ENCODE measurements at places on chromosomes 7 and 10.

DNA sequence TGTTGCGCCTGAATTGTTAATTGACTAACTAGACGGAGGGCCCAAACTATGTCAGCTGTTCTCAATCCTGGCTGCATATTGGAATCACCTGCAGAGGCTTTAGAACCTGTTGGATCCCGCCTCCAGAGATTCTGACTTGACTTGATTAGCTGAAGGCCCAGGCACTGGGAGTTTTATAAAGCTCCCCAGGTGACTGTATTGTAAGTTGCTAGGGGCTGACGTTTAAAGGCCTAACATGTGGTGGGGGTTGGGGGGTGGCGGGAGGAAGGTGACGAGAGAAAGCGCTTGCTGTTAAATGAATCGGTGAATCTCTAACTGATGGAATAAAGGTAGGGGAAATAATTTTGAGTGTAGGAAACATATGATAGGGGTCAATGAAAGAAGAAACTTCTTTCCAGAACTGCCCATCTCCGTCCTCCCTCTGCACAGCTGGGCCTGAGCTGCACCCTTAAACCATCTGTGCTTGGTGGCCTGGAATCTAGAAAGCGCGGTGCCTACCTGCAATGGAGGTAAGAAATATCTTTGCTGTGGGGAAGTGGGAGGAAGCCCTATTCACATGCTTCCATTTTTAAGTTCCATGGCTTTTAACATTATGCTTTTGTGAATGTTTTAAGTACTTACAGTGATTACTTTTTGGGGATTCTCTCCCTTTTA is 225.0 kb upstream of the FAM3C start:
- no peak for DNase-seq

DNA sequence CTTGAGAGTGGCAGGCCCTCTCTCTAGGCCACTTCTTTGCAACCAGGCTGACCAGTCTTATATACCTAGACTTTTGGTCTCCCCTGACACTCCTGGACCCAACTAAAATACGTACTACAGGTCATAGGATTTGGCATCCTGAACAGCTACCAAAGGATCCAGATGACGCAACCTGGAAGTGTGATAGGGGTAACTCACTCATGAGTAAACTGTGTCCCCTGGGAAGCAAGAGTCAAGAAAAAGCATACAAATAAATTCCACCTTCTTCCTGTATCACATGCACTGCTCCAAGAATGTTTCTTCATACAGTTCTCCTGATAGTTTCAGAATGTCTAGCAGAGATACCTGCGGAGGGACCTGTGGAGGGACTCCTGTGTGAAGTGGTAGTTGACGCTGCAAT is 172.3 kb downstream of the MDFIC start:
- no peak for DNase-seq

GRCh38 chr10:132303361-132304115 is 4.2 kb downstream of the STK32C start:
- no peak for DNase-seq

GRCh38 chr10:74855027-74855426 is 28.6 kb downstream of the KAT6B start:
- peak; percentile 38 for DNase-seq

DNA sequence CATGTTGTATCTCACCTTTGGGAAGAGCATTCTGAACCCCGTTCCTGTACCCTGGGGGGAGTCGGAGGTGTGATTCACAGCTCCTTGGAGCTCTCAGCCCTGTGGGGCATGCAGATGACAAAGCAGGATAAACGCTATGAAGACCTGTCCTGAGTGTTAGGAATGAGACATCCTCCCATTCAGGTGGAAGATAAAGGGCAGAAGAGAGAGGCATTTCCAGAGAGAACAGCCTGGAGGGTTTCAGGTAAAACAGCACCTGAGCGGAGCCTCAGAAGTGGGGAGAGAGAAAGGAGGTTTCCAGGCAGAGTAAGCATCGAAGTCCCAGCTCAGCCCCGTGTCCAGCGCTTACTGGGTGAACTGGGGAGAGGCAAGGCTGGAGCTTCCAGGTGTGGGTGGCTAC is 288.9 kb downstream of the KLF6 start:
- no peak for DNase-seq

- DNase-seq: no peak
Measured at GRCh38 chr7:36236073-36236472, 83.0 kb downstream of the EEPD1 start.

DNA sequence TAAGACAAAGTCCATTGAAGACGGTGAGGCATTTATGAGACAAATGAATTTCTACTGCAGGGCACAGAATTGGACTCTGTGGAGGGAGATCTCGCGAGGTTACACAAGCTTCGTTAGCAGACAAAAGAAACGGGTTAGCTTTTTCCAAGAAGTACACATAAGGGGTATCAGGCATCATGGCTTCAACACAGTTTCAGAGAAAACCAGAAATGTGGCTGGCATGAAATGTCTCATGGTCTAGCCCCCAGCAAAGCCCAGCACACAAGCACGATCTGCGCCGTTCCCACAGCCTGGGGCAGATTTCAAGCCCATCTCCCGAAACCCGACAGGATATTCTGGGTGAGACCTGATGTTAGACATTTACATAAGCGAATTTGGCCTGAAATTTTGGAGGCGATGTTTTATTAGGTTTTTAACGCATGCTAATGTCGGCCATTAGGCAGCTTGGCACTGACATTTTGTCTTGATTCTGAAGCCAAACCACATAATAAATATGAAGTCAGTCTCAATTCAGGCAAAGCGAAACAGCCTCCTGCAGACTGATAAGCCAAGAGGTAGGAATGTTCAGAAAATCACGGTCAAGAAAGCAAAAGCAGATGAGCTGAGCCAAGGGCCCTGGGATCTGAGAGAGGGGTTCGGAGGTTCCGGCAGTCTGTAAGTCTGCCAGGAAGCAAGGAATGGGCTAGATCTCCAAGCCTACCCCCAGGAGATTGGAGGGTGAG is 240.5 kb downstream of the PRPF18 start:
- no peak for DNase-seq

DNA sequence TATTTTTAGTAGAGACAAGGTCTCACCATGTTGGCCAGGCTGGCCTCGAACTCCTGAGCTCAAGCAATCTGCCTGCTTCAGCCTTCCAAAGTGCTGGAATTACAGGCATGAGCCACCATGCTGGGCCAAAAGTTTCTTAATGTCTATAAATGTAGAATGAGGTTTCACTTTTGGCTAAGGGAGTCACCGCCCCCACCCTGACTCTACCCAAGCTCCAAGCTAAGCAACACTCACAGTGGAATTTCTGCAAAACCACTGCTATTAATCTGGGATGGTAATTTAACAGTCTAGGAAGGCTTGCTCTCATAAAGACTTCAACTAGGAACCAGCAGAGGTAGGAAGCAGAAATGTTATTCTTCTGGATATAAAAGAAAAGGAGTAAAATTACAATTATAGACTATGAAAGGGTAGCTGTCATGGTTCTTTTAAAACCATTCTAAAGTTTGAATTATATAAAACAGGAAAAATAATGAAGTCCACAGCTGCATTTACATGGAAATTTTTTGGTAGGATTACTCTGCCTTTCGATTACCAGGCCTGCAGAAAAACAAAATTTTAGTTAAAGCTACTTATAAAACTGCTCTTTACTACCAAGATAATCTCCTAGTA is 211.6 kb downstream of the SFMBT2 start:
- no peak for DNase-seq

DNA sequence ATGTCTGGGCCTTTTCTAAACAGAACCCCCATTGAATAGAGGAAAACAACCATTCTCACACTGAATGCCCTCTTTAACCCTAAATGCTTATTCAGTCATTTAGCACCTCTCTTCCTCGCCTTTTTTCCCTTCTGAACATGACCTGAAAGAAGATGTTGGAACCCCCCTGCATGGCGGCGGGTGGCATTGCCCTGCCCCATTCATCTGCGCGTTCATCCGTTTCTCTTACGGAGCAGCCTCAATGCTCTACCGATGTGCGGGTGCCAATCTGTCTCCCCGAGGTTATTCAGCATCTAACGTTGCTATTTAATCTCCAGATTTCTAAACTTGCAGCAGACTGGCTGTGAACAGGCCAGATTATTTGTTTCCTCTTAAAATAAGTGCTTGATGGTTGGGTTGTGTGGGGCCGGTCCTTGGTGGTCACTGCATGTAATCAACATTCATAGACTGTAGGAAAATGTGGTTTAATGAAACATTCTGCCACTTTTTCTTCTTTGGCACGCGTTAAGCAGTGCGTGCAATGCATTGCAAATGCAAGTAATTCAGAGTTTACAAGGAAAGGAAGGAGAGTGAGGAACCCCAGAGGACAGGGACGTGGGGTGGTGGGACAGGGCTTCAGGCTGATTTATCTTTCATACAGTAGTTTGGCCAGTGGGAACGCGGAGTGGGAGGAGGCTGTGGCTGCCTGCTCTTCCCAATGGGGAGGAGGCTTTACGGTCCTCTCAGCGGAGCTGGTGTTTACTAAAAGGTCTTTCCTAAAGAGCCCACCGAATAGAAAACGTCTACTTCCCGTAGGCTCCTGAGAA is 286.7 kb downstream of the DPP6 start:
- no peak for DNase-seq

DNA sequence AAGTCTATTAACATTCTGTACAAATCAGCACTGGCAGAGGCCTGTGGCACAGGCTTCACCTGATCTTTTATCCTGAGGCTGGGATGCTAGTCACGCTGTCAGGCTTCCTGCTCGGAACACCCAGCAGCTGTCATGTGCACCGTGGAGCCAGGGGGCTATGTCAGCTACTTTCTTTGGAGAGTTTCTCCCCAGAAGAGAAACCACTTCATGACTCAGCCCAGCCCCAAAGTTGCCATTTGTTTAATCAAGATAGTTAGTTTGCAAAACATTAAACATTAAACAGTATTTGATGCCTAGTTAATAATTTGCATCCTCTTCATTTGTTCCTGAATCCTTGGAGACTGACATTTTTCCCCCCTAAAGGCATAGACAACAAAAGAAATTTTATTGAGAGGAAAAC is at the start of gene HABP2:
TSS of gene HABP2 (plus strand) at position 353 of the 400 bp plus-strand sequence. CDS start 69 bp downstream, outside the sequence.
- no peak for DNase-seq

DNA sequence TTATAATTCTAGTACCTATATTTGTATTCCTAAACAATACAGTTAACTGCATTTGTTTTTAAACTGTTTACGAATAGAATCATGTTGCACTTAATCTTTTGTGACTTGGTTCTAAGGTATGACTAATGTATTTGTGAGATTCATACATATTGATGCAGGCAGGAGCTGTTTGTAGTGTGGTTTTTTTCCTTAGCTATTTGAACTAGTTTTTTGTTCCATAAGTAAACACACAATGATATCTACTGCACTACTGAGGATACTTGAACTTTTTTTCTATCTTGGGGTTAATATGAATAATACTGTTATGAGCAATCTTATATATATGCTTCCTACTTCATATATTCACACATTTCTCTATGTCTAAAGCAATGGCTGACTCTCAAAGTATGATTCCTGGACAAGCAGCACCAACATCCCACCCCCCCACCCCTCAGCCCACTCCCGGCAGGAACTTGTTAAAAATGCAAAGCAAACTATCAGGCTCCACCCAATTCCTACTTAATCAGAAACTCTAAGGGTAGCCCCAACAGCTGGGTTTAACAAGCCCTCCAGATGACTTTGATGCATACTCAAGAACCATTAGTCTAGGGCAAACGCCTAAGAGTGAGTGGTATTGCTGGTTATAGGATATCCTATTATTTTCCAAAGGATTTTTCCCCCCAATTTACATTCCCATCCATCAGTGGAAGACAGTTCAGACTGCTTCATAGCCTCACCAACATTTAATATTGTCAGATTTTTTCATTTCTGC is 25.8 kb downstream of the BRAF start:
- DNase-seq: no peak

DNA sequence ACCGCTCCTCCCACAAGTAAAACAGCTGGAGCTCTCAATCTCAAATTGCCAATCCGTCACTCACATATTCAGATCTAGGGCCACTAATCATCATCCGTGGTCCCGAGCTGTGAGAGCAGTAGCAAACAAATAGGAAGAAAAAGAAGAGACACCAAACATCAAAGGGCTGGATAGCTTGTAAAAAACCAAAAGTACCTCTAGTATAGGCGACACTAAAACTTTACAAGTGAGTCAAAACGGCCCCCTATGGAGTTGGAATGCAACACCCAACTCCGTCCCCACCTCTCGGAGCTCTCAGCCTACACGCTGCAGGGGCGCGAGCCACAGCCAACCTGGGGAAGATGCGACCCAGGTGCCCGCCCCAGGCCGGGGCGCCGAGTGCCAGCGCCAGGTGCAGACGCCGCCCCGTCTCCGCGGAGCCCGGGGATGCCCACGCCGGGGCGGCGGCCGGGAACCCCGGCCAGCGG is 581 bp downstream of the FAM3C start:
- DNase-seq: peak; percentile 80

GRCh38 chr10:32905466-32905865 is 52.6 kb downstream of the ITGB1 start:
- no peak for DNase-seq

DNA sequence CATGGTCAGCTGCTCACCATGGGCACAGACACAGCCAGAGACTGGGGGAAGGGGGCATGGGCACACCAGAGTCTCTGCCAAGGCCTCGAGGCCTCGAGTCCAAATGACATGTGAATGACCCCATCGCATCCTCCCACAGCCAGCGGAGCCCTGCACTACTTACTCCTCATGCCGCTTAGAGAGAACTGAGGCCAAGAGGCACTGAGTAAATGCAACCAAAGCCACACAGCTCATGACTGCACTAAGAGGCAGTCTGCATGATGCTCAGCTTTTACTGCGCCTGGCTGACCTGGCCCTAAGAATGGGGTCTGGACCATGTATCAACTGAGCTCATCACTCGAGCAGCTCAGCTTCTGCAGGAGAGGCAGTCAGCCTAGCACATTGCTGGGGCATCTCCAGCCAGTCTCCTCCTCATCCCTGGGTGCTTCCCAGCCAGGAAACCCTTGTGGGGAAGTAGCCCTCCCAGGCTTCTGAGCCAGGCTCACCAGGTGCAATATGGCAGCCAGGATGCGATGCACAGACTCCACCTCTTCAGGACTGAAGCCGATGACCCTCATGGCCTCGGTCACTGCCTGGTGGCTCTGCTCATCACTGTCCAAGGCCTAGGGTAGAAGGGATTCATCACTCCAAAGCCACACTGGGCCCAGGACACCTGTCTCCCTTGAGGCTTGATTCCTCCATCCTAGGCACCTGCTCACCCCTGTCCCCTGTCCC is 7.5 kb downstream of the MYO1G start:
- DNase-seq: no peak

GRCh38 chr7:135102372-135102771 is 45.5 kb upstream of the TMEM140 start:
- no peak for DNase-seq

DNA sequence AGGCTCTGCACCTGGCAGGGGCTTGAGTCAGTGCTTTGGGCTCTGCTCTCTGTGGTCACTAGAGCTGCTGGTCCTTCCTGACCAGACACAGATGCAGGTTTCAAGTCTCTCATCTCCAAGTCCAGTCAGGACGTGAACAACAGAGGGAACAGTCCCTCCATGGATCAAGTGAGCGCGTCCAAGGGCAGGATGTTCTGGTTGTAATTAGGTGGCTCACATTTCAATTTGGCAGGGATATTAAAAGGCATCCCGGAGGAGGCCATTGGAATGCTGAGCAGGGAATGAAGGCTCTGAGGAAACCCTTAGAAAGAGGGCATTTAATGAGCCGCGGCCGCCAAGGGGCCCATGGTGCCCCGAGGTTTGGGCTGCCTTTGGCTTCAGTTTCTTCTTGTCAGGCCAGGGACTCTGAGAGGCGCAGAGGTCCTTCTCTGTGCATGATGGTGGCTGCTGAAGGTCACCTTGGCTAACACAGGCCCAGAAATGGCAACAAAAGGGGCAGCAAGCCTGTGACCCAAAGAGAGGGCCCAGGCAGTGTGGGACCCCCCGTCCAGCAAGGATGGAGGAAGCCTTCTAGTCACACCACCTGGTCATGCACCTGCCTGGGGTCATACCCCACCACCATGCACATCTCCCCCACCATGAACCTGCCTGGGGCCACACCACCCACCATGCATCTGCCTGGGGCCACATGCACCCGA is 30.7 kb upstream of the INPP5A start:
- no peak for DNase-seq
